ENCODE measurements at places on chromosomes 16 and 17. TPM values are rescaled to one million over a fixed set of nuclear protein-coding genes. Genes with fewer than 3 reads are reported as not detected.

DNA sequence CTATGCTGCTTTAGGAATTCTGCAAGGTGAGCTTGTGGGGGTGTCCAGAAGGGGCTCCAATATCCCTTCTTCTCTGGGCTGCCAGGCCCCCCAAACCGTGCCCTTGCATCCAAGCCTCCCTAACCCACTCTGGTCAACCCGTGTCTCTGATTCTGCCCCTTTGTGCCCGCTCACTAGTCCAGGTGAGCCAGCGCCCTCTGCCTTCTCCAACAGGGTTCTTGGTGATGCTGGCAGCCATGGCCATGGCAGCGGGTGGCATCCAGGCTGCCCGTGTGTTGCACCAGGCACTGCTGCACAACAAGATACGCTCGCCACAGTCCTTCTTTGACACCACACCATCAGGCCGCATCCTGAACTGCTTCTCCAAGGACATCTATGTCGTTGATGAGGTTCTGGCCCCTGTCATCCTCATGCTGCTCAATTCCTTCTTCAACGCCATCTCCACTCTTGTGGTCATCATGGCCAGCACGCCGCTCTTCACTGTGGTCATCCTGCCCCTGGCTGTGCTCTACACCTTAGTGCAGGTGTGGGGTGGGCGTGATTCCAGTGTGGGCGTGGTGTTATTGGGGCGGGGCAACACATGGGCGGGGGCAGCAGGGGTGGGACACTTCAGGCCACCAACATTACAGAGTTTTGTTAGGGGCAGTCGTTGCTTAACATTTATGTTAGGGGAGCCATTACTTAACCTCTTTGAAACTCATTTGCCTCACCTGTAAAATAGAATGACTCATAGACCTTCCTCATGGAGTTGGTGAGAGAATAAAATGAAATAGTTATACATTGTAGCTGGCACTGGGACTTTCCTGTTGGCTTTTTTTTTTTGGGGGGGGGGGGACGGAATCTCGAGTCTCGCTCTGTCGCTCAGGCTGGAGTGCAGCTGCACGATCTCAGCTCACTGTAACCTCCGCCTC lies 31.4 kb downstream of the ANKRD40 start:
- H3K36me3 ChIP-seq = peaks cover 37% of the 10 kb centered on the region
- H3K4me1 ChIP-seq = peaks cover 8% of the 10 kb centered on the region
- no peaks in the 10 kb centered on the region for H3K27me3 ChIP-seq

- H3K27me3 ChIP-seq = peaks cover 21% of the 10 kb centered on the region
- H3K4me1 ChIP-seq = no peaks in the 10 kb centered on the region
- H3K27ac ChIP-seq = no peak overlapping the region
- no peak overlapping the region for H3K4me3 ChIP-seq
- DNase-seq = no peak
Measured at GRCh38 chr17:33551075-33551474, 258.0 kb upstream of the ASIC2 start.

DNA sequence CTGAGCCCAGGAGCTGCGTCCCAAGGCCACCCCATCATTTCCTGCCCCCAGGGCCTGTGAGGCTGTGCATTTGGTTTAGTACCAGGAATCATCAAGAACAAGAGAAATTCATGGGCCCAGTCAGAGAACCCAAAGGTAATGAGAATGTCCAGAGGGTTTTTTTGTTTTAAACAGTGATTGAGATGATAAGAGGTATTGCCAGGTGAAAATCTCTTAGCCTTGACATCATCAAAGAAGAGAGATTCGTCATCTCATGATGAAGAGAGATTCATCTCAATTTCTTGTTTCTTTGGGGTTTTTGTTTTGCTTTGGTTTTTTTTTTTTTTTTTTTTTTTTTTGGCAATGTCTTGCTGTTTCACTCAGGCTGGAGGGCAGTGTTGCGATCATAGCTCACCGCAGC lies 170.6 kb upstream of the CACNG5 start:
- H3K27ac ChIP-seq = no peak overlapping the region
- DNase-seq = no peak
- H3K27me3 ChIP-seq = no peaks in the 10 kb centered on the region
- H3K36me3 ChIP-seq = no peaks in the 10 kb centered on the region
- no peaks in the 10 kb centered on the region for H3K4me1 ChIP-seq

DNA sequence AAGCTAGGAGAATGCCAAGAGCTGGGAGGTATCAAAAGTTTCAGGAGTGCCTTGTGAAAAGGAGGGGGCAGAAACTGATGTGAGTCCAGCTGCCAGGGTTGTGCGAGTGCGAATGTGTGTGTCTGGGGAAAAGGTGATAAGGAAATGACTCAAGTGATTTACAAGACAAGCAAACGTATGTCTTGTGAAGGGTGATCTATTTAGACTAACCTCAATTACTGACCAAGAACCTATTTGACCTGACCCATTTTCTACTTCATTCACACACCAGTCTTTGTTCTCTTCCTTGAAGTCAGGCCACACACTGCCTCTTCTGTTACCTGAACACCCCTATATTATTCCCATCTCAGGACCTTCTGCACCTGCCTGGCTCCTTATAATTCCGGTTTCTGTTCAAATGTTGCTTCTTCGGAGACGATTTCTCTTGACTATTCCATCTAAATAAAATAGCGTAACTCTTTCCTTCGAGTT lies 1.0 kb downstream of the GDE1 start:
- H3K27ac ChIP-seq = peak overlapping the region; percentile 99
- peaks cover 12% of the 10 kb centered on the region for H3K36me3 ChIP-seq

DNA sequence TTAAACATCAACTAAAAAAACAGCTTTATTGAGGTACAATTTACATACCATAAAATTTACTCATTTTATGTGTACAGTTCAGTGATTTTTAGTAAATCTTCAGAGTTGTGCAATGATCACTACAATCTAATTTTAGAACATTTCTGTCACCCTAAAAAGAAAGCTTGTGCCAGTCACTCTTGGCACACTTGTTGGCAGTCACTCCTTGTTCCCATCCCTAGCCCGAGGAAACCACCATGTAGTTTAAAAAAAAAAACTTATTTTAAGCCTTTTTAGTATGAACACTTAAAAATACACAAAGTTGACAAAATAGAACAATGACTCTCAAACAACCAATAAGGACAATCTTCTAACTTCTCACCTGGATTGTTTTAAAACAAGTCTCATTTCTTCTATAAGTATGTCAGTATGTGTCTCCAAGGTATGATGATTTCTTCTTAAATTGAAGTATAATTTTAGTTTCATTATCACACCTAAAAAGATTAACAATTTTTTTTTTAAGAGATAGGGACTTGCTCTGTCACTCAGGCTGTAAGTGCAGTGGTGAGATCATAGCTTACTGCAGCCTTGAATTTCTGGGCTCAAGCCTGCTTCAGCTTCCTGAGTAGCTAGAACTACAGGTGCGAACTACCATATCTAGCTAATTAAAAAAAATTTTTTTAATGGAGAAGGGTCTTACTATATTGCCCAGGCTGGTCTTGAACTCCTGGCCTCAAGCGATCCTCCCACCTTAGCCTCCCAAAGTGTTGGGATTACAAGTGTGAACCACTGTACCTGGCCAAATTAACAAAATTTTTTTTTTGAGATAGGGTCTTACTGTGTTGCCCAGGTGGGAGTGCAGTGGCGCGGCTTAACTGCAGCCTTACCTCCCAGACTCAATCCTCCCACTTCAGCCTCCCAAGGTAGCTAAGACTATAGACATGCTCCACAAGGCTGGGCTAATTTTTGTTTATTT lies 53.2 kb downstream of the PPM1E start:
- H3K4me3 ChIP-seq = no peak overlapping the region
- H3K27me3 ChIP-seq = no peaks in the 10 kb centered on the region
- H3K27ac ChIP-seq = no peak overlapping the region
- DNase-seq = no peak
- H3K36me3 ChIP-seq = no peaks in the 10 kb centered on the region

DNA sequence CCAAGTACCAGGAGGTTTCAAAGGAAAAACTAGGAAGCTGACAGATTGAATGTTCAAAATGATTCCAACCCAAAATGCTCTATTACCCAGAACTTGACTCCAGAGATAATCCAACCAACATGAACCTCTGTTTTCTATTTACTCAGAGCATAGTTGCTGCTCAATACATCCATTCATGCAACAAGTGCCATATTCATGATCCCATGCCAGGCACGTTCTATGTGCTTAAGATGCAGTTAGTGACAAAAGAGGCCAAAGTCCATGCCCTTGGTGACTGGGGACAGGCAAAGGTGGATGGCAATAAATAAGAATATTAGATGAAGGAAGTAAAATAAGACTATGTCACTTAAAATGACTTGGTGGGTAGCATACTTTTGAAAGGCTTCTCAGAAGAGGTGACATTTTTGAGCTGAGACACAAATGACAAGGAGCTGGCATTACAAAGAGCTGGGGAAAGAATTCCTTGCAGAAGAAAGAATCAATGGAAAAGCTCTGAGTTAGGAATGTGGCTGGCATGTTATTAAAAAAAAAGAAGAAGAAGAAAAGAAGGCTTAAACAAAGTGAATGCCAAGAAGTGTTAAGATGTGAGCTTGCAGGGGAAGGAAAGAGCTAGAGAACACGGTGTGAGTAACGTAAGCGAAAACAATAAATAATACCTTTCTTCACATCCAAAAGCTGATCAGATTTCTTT lies 34.5 kb downstream of the TOX3 start:
- no peak for DNase-seq
- no peaks in the 10 kb centered on the region for H3K36me3 ChIP-seq
- no peak overlapping the region for H3K27ac ChIP-seq
- H3K27me3 ChIP-seq = no peaks in the 10 kb centered on the region
- H3K4me3 ChIP-seq = no peak overlapping the region
- H3K4me1 ChIP-seq = no peaks in the 10 kb centered on the region

ENO3 gene
- 31.4 TPM for polyA plus RNA-seq

ATP2C2 gene
- polyA plus RNA-seq = 17.4 TPM

DNA sequence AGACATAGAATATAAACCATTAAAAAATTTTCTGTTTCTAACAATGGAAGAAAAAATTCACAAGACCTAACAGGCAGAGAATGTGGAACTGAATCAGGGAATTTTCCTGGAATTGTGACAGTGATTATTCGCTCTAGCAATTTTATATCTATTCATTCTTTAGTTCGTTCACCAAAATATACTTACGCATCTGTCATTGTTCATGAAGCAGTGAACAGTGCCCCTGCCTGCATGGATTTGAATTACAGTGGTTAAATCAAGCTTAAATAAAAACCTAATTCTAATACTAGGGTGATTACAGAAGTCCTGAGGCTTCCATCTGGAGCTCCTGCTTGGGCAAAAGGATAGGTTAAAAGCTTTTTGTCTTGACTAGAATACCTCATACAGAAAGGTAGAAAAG lies 48.6 kb downstream of the ABCA8 start:
- H3K4me3 ChIP-seq = no peak overlapping the region
- no peaks in the 10 kb centered on the region for H3K4me1 ChIP-seq
- DNase-seq = no peak
- H3K36me3 ChIP-seq = no peaks in the 10 kb centered on the region
- H3K27ac ChIP-seq = no peak overlapping the region
- no peaks in the 10 kb centered on the region for H3K27me3 ChIP-seq

OR1F1 gene
- not detected for polyA plus RNA-seq

GRCh38 chr17:76326306-76326705 lies 18.2 kb upstream of the QRICH2 start:
- H3K36me3 ChIP-seq = peaks cover 33% of the 10 kb centered on the region
- no peak overlapping the region for H3K4me3 ChIP-seq
- no peaks in the 10 kb centered on the region for H3K4me1 ChIP-seq
- no peak for DNase-seq
- no peak overlapping the region for H3K27ac ChIP-seq

- H3K4me1 ChIP-seq = no peaks in the 10 kb centered on the region
- H3K4me3 ChIP-seq = no peak overlapping the region
- no peak overlapping the region for H3K27ac ChIP-seq
- no peaks in the 10 kb centered on the region for H3K27me3 ChIP-seq
- H3K36me3 ChIP-seq = peaks cover 2% of the 10 kb centered on the region
- no peak for DNase-seq
Measured at GRCh38 chr16:55576384-55576783, 9.9 kb downstream of the CAPNS2 start.

- no peak overlapping the region for H3K27ac ChIP-seq
- peaks cover 75% of the 10 kb centered on the region for H3K36me3 ChIP-seq
- no peaks in the 10 kb centered on the region for H3K4me1 ChIP-seq
- H3K4me3 ChIP-seq = no peak overlapping the region
- H3K27me3 ChIP-seq = no peaks in the 10 kb centered on the region
Measured at GRCh38 chr17:42214156-42214555, 19.9 kb upstream of the GHDC start.

CDH3 gene
- polyA plus RNA-seq = 5.1 TPM

HP gene
- polyA plus RNA-seq = 0.73 TPM

TBC1D3B gene
- polyA plus RNA-seq = 7.1 TPM

GRCh38 chr16:82852388-82853008 lies 225.7 kb downstream of the CDH13 start:
- no peak for DNase-seq
- no peaks in the 10 kb centered on the region for H3K4me1 ChIP-seq
- H3K27ac ChIP-seq = no peak overlapping the region
- no peaks in the 10 kb centered on the region for H3K27me3 ChIP-seq
- no peaks in the 10 kb centered on the region for H3K36me3 ChIP-seq
- no peak overlapping the region for H3K4me3 ChIP-seq

GRCh38 chr17:36946726-36947091 lies 2.0 kb upstream of the AATF start:
- no peak for DNase-seq
- no peak overlapping the region for H3K4me3 ChIP-seq
- peaks cover 65% of the 10 kb centered on the region for H3K27me3 ChIP-seq
- H3K27ac ChIP-seq = no peak overlapping the region

GRCh38 chr17:45147581-45148182 lies 593 bp upstream of the HEXIM1 start:
- DNase-seq = peak; percentile 94
- peak overlapping the region; percentile 62 for H3K4me3 ChIP-seq
- H3K4me1 ChIP-seq = peaks cover 42% of the 10 kb centered on the region
- peak overlapping the region; percentile 92 for H3K27ac ChIP-seq
- H3K36me3 ChIP-seq = no peaks in the 10 kb centered on the region
- no peaks in the 10 kb centered on the region for H3K27me3 ChIP-seq

PHLPP2 gene
- polyA plus RNA-seq = 19.6 TPM

DNA sequence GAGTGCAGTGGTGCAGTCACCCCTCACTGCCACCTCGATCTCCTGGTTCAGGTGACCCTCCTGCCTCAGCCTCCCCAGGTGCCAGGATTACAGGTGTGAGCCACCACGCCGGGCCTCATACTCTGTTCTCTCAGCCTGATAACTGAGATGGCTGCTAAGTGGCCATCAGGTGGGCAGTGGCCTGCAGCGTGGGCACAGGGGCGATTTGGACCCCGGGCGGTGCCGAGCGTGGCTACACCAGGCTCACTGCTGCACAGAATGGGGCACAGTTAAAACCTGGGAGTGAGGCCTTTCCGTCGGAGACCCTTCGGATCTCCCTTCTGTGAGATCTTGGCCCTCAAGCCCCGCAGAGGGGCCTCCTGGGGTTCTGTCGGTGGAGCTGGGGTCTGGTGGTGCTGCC lies 11.5 kb downstream of the CACNA1H start:
- H3K27me3 ChIP-seq = peaks cover 12% of the 10 kb centered on the region
- no peaks in the 10 kb centered on the region for H3K36me3 ChIP-seq
- H3K4me1 ChIP-seq = peaks cover 8% of the 10 kb centered on the region
- DNase-seq = no peak

- H3K27me3 ChIP-seq = no peaks in the 10 kb centered on the region
- no peak for DNase-seq
- H3K4me3 ChIP-seq = no peak overlapping the region
Measured at GRCh38 chr17:10211666-10212065, 13.3 kb upstream of the GAS7 start.

Measured in large intestine (tissue), 12 donors.